ENCODE measurements at places on chromosomes 16 and 17.

- DNase-seq, result no peak
Observed at GRCh38 chr16:31061126-31061812, 12.8 kb downstream of the ZNF668 start.

GRCh38 chr17:65852911-65853310 lies 291.5 kb upstream of the AXIN2 start:
- DNase-seq, result no peak

GRCh38 chr16:66359012-66359411 lies 7.5 kb upstream of the CDH5 start:
- no peak for DNase-seq

DNA sequence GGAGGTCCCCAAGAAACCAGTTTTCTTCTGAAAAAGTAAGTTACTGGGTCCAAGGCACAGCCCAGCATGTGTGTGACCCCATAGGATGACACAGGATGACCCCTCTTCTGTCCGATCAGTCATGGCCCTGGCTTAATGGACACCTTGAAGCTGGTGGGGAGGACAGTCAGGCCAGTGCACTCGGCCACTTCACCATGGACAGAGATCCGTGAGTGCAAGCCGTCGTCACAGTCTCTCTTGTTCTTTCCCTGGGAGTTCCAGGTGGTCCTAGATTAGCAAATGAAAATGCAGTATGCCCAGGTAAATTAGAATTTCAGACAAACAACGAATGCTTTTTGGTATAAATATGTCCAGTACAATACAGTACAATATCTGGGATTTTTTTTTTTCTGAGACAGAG lies 1.4 kb upstream of the RNF222 start:
- DNase-seq, result no peak

GRCh38 chr16:56708525-56709442 lies 21.1 kb upstream of the NUP93 start:
- peak; percentile 63 for DNase-seq

GRCh38 chr17:64648234-64648633 lies 13.9 kb downstream of the SMURF2 start:
- DNase-seq, result no peak

DNA sequence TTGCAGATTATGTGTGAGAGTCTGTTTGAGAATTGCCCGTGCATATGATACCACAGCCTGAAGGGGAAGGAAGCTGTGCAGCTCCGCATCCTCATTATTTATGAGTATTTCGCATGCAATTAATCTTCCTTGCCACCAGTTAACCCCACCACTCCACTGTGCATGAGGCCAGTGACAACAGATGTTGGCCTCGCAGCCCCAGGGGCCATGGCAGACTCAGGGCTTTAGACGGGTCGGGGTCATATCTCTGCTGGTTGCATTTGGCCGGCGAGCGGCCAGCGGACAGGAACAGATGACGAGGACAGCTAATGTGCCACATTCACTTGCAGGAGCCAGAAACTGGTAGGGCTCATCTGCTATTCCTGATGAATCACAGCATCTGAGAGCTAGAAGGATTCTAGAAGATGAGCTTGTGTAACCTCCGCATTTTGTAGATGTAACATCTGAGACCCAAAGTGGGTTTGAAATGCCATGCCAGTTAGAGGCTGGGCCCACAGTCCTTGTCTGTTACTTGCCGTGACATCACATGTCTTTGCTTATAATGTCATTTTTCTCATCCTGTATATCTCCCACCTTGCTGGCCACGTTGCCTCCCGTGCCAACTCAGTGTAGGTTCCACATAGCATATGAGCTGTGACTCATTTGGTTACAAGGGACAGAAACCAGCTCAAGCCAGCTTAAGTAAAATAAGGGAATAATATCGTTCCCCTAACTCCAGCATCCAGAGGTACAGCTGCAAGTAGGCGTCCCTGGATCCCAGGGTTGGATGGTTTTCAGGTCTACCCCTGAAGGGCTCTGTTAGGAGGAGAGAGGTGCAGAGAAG lies 137.2 kb downstream of the SNX29 start:
- no peak for DNase-seq

GRCh38 chr16:1542166-1542500 lies 8.7 kb downstream of the TMEM204 start:
- no peak for DNase-seq

- DNase-seq, result no peak
Observed at GRCh38 chr16:47004652-47005051, 31.2 kb upstream of the DNAJA2 start.

DNA sequence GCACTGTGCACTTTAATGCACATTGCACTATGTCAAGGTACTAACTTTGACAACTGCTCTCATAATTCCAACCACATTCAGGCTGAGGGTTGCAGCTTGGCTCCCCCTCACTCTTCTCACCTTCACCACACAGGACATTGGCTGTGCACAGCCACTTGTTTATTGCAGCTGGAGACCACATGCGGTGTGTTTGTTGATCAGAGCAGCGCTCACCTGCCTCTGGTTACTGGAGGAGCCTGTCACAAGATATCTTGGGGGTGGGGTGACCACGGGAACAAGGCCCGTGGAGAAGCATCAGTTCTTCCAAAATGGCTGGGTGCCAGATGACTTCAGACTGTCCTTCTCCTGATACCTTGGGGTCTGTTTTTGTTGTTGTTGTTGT lies 10.6 kb upstream of the CCL5 start:
- DNase-seq, result peak; percentile 81

DNA sequence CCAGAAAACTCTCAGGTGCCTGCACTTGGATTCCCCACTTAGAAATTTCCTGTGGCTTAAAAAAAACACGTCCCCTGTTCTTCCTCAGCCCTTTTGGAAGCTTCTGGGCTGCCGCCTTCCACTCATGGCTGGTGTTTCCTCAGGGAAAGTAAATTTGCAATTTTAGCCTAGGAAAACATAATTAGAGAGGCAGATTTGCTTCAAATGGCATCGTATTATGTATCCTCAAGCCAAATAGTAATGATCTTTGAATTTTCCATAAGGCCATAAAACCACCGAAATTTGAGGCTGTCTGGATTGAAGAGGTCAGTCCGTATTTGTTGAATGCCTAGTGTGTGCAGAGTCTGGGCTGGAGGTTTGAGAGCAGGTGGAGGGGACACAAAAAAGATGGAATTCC lies 17.7 kb downstream of the MGAT5B start:
- no peak for DNase-seq

GRCh38 chr17:43018008-43018853 lies 4.0 kb downstream of the VAT1 start:
- no peak for DNase-seq

- peak; percentile 53 for DNase-seq
Observed at GRCh38 chr17:74852237-74853047, 7.2 kb downstream of the GRIN2C start.

DNA sequence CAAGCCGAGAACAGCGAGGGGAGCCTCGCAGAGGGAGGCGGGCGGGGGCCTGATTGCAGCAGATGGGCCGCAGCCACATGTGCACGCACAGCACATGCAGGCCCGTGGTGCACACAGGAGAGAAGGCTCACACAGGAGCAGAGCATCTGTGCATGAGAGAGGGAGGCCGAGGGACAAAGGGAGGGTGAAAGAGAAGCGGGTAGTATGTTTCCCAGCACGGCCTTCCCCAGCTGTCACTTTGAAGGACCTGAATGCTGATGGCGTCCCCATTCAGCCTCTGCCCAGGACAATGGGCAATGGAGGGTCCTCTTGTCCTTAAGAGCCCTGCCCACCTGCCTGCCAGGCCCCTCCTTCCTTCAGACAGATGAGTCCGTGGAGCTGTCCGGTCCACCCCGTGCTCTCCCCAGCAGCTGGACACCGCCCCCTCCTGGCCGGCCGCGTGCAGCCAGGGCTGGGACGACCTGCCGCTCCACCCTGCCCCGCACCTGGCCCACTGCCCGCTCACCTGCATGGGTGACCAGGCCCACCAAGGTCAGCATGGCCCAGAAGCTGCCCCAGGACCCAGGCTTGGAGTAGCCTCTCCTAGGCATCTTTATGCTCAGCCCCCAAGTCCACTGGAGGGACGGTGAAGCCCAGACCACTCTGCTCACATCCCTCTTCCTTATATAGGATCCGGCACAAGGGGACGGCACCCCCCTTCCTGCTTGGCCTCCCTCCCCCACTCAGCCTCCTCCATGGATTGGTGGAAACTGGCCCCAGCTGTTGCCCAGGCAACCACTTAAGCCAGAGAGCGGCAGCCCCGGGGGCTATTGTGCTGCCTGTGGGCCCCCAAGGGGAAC lies at the start of gene BTBD17:
BTBD17 (minus strand) TSS at position 639 of the 839 bp plus-strand sequence; CDS start at position 590, 49 bp downstream.
- DNase-seq, result peak; percentile 54

- DNase-seq, result no peak
Observed at GRCh38 chr17:65553646-65554552, 7.5 kb downstream of the AXIN2 start.

DNA sequence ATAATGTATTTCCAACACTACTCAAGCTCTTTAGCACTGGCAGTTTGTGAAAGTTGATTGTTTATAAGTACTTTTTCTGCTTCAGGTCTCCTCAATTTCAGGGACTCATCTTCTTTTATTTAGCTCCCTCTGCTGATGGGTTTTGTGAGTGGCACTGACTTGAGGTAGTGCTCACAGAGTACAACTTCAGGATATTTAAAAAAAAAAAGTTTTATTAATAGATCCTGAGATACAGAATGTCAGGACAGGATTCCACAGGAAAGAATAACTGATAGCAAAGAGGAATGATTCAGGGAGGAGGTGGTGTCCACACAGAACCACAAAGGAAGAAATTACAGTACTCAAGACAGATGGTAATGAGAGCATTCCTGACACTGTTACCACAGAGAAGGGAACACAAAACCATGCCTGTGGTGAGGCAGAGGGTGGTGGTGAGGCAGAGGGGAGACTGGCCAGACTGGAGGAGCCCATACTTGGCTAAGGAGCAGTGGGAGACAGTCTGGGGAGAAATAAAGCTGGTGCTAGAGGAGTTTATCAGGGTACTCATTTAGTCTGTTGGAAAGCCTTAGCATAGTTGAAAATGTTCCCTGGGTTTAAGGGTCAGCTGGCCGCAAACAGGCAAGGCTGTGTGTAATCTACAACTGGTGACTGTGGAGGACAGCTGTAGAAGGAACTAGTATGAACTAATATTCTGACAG lies 63.7 kb downstream of the SPAG9 start:
- DNase-seq, result peak; percentile 34

- DNase-seq, result no peak
Observed at GRCh38 chr17:21475571-21475970, 99.4 kb downstream of the KCNJ12 start.

- no peak for DNase-seq
Observed at GRCh38 chr16:80046848-80047247, 446.3 kb upstream of the MAF start.

DNA sequence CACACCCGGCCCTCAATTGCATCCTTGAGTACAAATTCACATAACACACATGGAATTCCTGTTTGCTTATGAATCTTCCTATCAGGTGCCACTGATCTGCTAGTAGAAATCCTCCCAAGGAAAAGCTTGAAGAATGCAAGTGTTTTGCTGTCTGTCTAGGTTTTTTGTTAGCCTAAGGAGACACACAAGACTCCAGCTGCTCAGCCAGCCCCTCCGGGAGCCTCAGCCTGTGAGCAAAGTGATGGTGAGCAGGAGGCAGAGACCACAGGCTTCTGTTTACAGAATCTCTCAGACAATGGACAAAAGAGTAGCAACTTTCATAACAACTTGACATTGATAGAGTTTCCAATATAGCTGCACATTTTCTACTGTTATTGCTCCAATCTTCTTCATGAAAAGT lies 18.4 kb upstream of the PRKCA start:
- no peak for DNase-seq

- no peak for DNase-seq
Observed at GRCh38 chr17:73090396-73091202, 1.9 kb downstream of the SLC39A11 start.

DNA sequence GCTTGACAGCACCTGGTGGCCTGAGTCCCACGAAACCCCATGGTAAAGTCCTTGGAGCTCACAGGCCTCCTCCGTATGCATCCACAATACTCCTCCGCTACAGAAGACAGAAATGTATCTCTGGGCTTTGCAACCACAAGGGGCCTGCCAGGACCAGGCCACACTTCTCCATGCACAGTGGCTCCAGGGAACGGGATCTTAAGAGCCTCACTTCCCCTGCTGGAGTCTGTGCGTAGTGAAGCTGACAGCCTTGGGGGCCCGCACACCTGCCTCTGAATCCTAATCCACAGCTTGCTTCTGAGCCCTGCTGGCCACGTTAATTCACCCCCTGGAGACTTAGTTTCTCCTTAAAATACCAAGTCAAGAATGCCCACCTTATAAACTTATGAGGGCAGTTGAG lies 125.7 kb downstream of the COPRS start:
- no peak for DNase-seq

DNA sequence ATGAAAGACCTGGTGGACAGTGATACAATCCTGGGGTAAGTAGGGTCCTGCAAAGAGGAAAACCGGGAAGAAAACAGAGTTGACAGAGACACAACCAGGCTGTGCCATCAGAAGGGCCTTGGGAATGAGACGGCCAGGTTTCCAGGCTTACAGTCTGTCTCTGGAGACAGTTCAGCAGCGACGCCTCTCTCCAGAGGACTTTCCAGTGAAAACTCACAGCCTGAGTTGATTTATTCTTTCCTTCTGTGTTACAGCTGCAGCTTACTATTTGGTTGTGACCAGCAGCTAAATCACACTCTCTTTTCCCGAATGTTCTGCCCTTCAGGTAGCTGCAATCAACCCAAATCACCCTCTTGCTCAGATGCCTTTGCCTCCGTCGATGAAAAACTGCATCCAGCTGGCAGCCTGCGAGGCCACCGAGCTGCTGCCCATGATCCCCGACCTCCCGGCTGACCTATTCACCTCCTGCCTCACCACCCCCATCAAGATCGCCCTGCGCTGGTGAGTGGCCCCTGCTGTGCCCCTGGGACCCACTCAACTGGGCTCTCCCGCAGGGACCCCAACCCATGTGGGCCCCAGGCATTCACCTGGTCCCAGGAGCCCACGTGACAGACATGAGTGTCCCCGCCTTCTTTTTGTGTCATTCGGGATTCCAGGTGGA lies 209.2 kb downstream of the RPTOR start:
- no peak for DNase-seq

GRCh38 chr16:8943966-8944759 lies 19.5 kb downstream of the USP7 start:
- DNase-seq, result no peak

GRCh38 chr17:57604771-57605674 lies 140.1 kb downstream of the CCDC182 start:
- DNase-seq, result peak; percentile 74

DNA sequence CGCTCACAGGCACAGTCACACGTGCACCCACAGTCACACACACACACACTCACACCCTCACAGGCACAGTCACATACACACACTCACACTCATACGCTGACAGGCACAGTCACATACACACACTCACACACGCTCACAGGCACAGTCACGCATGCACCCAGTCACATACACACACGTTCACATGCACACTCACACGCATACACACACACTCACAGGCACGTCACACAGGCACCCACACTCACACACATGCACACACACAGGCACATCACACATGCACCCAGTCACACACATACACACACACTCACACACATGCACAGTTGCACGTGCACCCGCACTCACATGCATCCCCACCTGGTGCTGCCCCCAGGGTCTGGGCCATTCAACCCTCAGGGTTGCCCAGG lies 46.1 kb upstream of the CBFA2T3 start:
- DNase-seq, result no peak

- DNase-seq, result peak; percentile 60
Observed at GRCh38 chr17:35537601-35538141, at the start of gene SLFN12L. Gene SLFN12L, minus strand, starts transcription at chr17:35537678. Its CDS starts 15,314 bp downstream, at chr17:35522364.
